ENCODE measurements at places on chromosomes 2 and 18.

DNA sequence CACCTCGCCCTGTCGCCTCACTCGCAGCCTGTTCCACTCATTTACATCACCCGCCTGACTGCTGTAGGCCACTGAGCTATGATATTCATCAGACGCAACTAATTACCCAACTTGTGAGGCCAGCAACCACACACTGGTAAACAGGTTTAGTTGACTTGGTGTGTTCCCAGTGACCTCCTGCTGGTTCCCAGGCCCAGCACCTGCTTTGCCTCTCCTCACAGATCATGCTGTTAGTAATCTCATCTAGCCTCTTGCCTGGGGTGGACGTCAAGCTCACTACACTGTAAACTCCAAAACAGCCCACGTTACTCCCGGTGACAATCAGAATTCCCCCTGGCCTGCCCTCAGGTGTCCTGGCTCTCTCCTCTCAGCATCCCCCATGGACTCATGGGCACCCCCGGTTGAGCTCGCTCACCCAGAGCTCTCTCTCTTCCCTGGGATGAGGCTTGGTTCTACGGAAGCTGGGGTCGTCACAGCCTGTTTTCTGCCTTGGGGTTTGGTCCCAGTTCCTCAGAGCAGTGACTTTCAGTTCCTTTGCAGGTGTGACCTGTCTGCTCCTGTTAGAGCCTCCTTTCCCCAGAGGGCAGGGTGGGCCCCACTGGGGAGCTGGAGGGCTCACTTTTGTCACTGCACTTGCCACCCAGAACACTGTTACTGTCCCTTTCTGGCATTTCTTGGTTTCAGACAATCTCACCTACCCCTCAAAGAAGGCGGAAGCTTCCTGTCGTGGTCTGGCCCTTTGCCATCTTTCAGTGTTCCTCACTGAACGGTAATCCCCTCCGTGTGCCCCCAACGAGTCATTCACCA lies 40.3 kb downstream of the INPP5D start:
- no peak for DNase-seq

- DNase-seq = no peak
These were observed 285.1 kb downstream of the MBD5 start for GRCh38 chr2:148306027-148306426.

GRCh38 chr2:32330136-32330535 lies 26.7 kb upstream of the BIRC6 start:
- DNase-seq = no peak

GRCh38 chr2:8028981-8029380 lies 652.9 kb upstream of the ID2 start:
- no peak for DNase-seq

- DNase-seq = no peak
These were observed 70.2 kb downstream of the MYO1B start for GRCh38 chr2:191315365-191315752.

DNA sequence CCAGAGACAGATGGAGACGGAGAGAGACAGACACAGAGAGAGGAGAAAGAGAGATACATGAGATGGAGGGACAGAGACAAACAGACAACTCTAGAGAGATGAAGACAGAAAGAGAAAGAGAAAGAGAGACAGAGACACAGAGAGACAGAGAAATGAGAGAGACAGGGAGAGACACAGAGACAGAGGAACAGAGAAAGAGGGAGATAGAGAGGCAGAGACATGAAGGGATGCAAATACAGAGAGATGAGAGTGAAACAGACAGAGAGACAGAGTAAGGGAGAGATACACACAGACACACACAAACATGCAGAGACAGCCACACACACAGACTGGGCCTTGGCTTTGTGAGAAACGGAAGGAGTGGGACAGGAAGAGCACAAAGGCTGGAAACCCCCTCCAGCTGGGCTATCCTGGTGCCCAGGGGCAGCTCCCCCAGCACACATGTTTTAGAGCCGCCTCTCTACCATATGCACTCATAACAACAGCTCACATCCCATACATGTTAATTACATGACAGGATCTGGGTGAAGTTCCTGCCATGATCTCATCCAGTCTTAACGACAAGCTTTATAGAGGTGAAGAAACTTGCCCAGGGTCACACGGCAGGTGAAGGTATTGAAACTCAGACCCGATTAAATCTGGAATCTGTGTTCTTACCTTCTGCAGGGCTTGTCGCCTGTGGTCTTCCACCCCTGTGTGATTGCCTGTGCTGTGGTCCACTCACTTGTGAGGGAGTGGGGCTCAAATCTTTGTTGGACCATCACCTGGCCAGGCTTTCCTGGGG lies 32.4 kb downstream of the IL18R1 start:
- no peak for DNase-seq

DNA sequence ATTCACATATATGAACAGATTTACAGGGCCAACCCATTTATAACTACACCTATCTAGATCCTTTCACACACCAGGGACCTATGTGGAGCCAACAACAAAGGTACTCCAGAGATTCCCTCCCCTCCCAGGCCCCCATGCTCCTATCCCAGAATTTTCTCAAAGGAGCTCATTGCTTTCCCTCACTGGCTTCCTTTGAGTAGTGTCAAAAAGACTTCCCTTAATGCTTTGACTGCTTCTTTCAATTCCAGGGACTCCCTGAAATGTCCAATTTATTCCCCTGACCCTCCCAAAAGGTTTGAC lies 46.6 kb downstream of the IKZF2 start:
- DNase-seq = no peak

DNA sequence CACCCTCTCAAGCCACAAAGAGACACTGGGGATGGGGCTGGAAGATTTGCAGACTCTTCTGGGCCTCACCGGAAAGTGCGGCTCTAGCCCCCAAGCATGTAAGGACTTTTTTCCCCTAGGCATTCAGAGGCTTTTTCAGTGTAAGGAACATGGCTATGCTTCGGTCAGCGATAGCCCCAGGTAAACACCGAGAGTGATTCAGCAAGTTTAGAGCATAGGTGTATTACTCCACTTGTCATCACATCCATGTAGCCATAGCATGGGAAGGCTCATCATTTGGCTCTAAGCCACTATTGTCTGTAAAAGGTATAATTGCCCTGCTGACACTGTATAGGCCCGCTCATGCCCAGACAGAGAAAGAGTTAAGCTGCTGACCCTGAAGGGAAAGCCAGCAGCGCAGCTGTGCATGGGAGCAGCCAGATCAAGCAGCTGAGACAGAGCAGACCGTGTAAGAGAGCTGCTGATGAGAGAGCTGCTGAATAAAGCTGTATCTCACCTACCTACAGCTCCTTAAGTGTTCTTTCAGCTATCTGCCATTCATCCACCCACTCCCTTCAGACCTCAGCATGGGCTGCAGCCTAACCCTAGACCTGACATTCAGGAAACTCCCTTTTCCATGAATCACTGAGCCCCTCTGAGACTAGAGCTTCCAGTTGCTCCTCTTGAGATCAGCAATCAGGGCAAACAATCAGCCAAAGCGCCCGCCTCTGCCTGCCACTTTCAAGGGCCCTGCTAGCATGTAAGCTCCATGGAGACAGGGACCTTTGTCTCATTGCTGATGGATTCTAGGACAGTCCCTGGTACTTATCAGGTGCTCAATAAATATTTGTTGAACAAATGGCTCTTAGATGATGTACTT lies 25.5 kb downstream of the LGALSL start:
- DNase-seq = no peak

All from NCI-H1694 treated with DMSO at 0.1 percent for 48 hours (cell line).